Inflammatory macrophage treated with lipopolysaccharide for 1 hour (primary cell): ENCODE measurements at places on chromosomes 7 and 10.

DNA sequence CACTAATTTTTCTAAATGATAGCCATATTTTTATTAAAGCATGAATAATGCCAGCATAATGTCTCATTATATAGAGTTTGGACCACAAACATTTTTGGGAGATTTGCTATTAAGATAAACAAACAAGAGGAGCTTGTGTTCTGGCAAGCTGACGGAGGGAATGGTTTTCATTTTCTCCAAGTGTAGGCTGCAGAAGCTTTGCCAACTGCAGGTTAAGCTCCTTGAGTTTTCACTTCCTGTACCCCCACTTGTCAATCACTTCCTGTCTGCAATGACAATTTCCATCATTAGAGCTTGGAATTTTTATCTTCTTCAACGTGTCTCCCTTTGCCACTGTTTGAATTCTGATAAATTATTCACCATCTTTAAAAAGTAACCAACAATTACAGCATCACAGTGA is 13.4 kb downstream of the EBF3 start:
- DNase-seq, result no peak

GRCh38 chr10:5975641-5976473 is 1.5 kb downstream of the IL15RA start:
- DNase-seq, result peak; percentile 97

DNA sequence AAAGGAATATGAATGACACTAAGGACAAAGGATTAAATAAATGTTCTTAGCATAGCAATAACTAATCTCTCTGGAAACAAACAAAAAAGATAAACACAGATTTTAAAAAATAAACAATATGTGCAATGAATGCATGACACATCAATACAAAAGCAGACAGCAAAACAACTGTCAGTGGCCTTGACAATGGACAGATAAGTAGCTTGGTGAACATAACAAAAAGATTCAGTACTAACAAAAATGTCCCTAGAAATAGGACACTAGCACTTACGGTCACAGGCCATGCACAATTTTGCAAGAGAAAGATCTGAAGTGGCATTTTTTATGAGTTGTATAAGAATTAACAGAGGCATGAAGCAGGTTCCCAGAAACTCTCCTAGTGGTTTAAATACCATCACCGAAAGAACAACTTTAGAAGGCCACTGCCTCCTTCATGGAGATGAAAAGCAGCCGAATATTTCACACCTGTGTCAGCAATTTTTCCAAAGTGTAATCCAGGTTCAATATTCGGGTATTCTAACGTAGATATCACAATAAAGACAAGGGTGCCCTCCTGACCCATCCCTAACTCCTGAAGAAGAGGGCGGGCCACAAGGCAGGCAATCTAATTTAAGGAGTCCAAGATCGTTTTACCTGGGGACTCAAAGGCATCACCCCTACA is 231.3 kb upstream of the MKLN1 start:
- DNase-seq, result no peak

GRCh38 chr10:24331457-24331856 is 122.5 kb downstream of the KIAA1217 start:
- no peak for DNase-seq

- DNase-seq, result no peak
Measured at GRCh38 chr7:40204581-40204980, 69.8 kb downstream of the SUGCT start.

GRCh38 chr7:17207220-17207619 is 91.2 kb upstream of the AHR start:
- DNase-seq, result no peak

DNA sequence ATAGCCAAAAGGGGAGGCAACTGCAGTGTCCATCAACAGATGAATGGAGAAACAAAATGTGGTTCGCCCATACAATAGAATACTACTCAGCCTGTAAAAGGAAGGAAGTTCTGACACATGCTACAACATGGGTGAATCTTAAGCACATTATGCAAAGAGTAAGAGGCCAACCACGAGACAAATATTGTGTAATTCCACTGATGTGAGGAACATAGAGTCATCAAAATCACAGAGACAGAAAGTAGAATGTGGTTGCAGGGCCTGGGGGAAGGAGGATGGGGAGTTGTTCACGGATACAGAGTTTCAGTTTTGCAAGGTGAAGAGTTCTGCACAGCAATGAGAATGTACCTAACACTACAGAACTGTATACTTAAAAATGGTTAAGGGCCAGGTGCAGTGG is 13.7 kb upstream of the C10orf71 start:
- peak; percentile 97 for DNase-seq

DNA sequence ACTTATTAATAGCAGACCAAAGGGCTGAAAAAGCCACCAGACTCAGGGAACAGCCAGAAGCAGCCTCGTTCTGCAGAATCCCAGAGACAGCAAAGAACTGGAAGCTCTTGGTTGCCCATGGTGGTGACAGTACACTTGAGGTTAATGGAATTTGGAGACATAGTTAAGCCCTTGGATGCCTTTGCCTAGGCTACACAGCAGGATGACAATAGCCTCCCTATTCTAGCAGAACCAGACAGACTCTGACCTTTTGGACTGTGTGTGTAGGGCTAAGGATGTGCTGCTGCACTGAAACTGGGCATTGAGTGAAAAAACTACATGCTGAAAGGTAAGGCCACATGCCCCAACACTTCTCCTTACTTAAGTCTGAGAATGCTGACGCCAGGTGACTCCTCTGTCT is 22.7 kb downstream of the OTUD1 start:
- DNase-seq, result no peak

DNA sequence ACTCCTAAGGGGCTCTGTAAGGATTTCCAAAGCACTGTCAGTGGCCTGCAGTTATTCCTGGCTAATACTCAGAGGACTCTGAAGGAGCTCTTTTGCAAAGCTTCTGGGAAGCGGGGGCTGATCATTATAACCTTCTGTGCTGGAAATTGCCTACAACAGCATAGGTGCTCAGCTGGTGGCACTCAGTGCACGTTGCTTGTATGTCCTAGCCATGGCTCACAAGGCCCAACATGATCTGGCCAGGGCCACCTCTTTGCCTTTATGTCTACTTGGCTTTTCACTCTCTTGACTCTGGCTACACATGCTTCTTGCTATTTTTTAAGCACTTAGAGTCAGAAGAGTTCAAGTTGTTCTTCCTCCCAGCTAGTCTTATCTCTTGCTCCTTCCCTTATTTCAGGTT is 17.5 kb downstream of the LAMB4 start:
- DNase-seq, result no peak

DNA sequence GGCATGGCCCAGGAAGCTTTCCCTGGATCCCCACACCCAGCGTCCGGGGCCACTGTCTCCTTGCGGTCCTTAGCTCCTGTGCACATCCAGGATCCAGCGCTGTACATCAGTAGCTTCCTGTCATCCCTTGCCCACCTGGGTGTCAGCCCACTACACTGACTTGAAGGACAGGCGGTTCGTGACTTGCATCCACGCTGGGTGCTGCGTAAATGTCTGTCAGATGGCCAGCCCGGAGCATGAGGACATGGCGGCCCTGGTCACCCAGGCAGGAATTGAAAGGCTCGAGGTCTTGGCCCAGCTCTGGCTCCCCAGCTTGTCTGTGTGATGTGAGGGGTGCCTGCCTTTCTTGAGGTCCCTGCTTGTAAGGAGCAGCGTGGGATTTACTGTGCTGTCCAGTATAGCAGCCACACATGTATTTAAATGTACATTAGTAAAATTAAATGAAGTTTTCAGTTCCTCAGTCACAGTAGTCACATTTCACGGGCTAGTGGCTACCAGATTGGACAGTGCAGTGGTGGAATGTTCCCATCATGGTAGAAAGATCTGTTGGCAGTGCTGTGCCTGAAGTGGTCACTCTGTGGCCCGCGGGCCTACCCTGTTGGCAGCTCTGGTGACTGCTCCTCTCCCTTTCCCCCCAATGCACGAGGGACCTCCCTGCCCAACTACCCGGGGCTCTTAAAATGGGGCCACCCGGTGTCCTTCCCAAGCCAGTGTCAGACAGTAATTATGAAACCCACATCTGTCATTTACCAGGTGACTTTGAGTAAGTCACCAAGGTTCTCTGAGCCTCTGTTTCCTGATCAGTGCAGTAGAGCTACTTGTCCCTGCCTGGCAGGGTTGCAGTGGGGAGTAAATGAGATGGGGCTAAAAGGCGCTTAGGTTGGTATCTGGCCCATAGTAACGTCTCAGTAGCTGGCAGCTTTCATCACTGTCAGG is 97.8 kb upstream of the PPIF start:
- peak; percentile 46 for DNase-seq

- DNase-seq, result no peak
Measured at GRCh38 chr10:102515724-102516123, 12.0 kb downstream of the SUFU start.

GRCh38 chr10:74786126-74786525 is 40.3 kb upstream of the KAT6B start:
- DNase-seq, result no peak

DNA sequence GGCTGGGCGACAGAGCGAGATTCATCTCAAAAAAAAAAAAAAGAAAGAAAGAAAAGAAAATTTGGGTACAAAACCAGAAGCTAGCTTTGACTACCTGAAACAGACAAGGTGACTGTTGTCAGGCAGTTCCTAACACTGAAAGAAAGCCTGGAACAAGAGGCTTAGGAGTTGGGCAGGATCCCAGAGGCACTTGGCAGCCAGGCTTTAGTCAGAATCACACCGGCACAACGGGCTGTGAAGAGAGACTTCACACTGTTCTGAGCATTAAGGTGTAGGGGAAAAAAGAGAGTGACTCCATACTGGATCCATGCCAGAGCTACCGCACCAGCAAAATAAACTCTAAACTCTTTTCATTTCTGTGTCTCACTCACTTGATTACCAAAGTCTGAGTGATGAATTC is 130.8 kb downstream of the ZNF467 start:
- no peak for DNase-seq

DNA sequence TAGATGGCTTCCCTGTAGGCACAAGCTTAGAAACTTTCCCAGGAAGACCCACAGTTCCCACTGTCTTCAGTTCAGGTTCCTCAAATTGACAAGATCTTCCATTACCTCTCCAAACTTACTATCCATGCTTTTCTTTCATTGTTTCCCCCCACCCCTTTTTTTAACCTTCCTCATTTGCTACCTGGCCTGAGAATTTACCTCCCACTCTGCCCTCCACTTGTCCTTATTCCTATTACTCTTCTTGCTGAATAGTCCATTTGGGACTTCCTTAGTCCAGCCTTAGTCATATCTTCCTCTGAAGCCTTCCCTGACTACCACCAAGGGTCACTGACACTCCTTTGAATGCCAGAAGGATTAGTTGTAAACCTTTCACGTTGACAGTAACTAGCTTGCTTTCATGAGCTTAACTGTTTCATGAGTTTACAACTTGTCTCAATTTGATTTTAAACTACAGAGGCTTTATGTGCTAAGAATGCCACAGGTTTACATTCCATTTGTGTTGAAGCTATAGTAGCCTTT is 1.2 kb upstream of the CALU start:
- DNase-seq, result no peak

GRCh38 chr10:69644658-69645295 is 14.7 kb downstream of the FAM241B start:
- peak; percentile 22 for DNase-seq

DNA sequence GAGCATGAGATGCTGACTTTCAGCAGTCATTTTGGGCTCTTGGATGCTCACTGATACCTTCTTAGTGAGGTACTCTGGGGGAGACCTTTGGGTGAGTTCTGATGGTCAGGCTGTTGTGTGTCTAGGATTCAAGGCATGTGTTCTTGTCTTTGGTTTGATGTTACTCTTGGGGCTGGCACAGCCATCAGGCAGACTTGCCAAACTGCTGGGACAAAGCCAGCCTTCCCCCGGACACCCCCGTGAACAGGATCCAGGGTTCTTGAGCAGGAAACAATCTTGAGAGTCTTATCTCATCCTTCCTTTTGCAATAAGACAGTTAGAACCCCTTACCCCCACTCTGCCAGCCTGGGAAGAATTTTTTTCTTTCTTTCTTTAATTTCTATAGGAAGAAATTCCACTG is 42.2 kb downstream of the SUFU start:
- DNase-seq, result no peak
